Spinal cord (tissue), 10 donors: ENCODE measurements at places on chromosomes 6 and 20. TPM values are rescaled to one million over a fixed set of nuclear protein-coding genes. Genes with fewer than 3 reads are reported as not detected.

GRCh38 chr6:123902738-123903313, 99.2 kb downstream of the NKAIN2 start:
- H3K36me3 ChIP-seq = no peaks in the 10 kb centered on the region
- no peak for DNase-seq
- no peak overlapping the region for H3K4me3 ChIP-seq
- H3K27ac ChIP-seq = no peak overlapping the region

The GJA1 gene
- 1,250 TPM for total RNA-seq

DNA sequence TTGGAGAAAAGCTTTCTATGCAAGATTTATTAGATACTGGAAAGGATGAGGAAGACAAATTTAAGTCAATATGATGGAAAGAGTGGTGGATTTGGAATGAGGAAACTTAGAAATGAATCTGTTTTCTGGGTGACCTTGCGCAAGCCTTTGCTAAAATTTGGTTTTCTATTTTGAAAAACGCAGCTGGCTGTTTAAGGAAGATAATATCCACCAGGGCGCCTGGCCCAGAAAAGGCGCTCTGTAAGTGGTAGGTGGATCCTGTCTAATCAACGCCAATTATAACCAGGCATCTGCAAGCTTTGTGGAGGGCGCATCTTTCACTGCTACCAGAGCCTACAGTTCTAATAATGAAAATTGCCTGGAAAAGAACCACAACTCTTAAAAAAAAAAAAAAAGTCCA, 398 bp upstream of the SPATS1 start:
- H3K36me3 ChIP-seq = peaks cover 2% of the 10 kb centered on the region
- no peak overlapping the region for H3K27ac ChIP-seq
- peak; percentile 33 for DNase-seq
- no peak overlapping the region for H3K4me3 ChIP-seq
- peaks cover 16% of the 10 kb centered on the region for H3K27me3 ChIP-seq
- peaks cover 9% of the 10 kb centered on the region for H3K4me1 ChIP-seq

- H3K4me3 ChIP-seq = no peak overlapping the region
- H3K36me3 ChIP-seq = no peaks in the 10 kb centered on the region
- no peak for DNase-seq
- peaks cover 2% of the 10 kb centered on the region for H3K27me3 ChIP-seq
- H3K27ac ChIP-seq = no peak overlapping the region
Observed at GRCh38 chr6:6897140-6897539, 210.6 kb upstream of the RREB1 start.

The TPMT gene
- total RNA-seq = 14.5 TPM

GRCh38 chr6:118639054-118639964, 12.1 kb downstream of the CEP85L start:
- H3K4me3 ChIP-seq = no peak overlapping the region
- H3K27ac ChIP-seq = no peak overlapping the region
- DNase-seq = no peak
- no peaks in the 10 kb centered on the region for H3K36me3 ChIP-seq
- no peaks in the 10 kb centered on the region for H3K27me3 ChIP-seq

DNA sequence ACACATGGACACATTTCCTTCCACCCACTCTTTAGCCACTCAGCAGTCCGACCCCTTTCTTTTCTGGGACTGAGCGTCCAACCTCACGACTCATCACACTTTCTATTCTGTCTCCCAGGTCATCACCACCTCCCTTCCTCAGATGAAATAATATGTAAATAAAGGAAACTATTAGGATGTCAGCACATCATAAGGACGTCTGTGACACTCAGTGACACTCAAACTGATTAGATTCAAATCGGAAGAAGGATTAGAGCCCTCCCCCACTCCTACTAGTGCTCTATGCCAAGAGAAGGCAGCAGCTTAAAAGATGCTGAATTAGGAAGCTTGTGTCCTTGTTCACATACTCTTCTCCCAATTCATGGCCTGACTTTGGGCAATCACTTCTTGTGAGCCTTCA, 113.6 kb downstream of the TNFRSF21 start:
- no peak overlapping the region for H3K27ac ChIP-seq
- no peak for DNase-seq

DNA sequence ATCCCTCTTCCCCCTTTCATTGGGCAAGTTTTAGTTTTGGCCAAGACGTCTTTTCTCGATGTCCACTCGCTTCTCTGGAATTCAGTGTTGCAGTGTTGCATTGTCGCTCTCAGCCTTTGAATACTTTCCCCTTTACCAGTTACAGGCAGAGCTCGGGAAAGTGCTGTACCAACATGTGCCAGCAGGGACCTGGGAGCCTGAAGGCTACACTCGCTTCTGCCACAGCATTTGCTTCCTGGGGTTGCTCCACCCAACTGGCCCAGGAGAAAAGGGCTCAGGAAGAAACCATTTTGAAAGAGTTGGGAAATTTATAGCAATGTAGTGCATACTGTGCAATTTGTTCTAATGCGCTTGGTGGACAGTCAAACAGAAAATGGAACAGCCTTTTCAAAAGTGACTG, 78.6 kb downstream of the LINC00237 start:
- no peaks in the 10 kb centered on the region for H3K4me1 ChIP-seq
- H3K27ac ChIP-seq = no peak overlapping the region
- H3K4me3 ChIP-seq = no peak overlapping the region

The GTSF1L gene
- 0.40 TPM for total RNA-seq

- no peaks in the 10 kb centered on the region for H3K36me3 ChIP-seq
- no peak for DNase-seq
- no peak overlapping the region for H3K4me3 ChIP-seq
- no peak overlapping the region for H3K27ac ChIP-seq
Observed at GRCh38 chr6:2410656-2411380, 165.4 kb upstream of the GMDS start.

DNA sequence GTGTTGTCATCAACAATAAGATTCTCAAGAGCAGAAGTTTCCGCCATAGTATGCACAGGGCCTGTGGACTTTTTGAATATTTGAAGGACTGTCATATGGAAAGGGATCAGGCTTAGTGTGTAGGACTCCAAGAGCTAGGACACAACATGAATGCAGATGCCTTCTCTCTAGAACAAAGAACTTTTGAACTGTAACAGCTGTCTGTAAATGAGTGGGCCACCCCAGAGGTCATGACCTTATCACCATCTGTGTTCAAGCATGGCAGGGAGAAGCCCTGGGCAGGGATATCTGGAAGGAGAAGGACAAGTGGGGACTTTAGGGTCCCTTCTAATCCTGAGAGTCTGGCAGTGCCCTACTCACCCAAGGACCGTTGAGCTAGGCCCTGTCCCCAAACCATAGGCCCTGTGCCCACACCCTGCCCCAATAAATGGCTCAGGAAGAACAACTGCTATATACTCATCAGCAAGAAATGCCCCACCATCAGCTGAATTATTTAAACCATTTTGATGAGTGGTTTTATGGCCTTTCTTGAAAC, 70.6 kb downstream of the MTHFD1L start:
- no peak overlapping the region for H3K4me3 ChIP-seq
- DNase-seq = no peak
- H3K4me1 ChIP-seq = peaks cover 2% of the 10 kb centered on the region
- no peak overlapping the region for H3K27ac ChIP-seq
- peaks cover 9% of the 10 kb centered on the region for H3K36me3 ChIP-seq
- no peaks in the 10 kb centered on the region for H3K27me3 ChIP-seq

- H3K27ac ChIP-seq = no peak overlapping the region
- no peaks in the 10 kb centered on the region for H3K4me1 ChIP-seq
- H3K36me3 ChIP-seq = no peaks in the 10 kb centered on the region
- no peaks in the 10 kb centered on the region for H3K27me3 ChIP-seq
Observed at GRCh38 chr6:71197267-71197666, 91.3 kb upstream of the OGFRL1 start.

The ZC2HC1B gene
- total RNA-seq = 0.17 TPM

DNA sequence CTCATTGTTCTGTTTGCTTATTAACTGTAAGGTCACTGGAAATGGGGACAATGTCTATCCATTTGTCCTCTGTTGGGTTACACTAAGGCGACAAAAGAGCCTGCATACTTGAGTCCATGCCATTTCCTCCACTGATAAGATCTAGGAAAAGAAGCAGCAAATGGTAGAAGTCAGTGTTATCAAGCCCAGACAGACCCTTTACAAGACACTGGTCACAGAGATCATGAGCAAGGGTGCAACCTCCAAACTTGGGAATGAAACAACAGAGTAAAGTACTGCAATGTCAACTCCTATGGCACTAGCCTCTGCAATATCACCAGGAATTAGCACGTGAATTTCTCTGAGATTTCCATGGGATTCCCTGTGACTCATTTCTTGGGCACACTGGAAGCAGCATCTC, 126.9 kb downstream of the ID4 start:
- no peaks in the 10 kb centered on the region for H3K27me3 ChIP-seq
- DNase-seq = no peak

DNA sequence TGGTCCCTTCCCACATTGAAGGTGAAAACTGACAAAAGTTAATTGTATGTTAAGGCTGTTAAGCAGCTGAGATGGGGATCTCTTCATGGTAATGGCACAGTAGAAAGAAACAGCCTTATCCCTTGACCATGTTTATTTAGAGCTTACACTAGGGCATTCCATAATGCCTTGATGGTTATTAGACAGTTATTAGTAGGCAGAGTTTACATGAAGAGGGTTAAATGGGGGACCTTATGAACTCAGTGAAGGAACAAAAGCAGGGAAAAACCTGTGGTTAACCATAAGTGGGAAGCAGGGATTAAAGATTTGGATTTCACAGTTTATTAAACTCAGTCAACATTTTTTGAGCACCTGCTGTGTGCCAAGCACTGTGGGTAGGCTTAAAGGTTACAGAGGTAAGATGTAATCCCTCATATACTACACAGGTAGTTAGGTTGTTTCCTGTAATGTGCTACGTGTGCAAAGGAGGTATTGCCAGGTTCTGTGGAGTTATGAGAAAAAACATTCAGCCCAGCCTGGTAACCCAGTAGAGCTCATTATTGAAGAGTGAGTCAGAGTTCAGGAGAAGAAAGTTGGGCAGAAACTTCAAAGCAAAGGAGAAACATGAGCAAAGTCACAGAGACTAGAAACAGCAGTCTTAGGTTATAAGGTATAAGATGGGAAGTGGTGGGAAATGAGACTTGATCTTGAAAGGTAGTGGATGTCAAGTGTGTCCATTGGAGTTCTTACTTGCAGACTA, 32.3 kb upstream of the GNRH2 start:
- no peaks in the 10 kb centered on the region for H3K27me3 ChIP-seq
- no peak for DNase-seq
- H3K4me3 ChIP-seq = no peak overlapping the region
- H3K36me3 ChIP-seq = peaks cover 47% of the 10 kb centered on the region
- no peaks in the 10 kb centered on the region for H3K4me1 ChIP-seq
- no peak overlapping the region for H3K27ac ChIP-seq

DNA sequence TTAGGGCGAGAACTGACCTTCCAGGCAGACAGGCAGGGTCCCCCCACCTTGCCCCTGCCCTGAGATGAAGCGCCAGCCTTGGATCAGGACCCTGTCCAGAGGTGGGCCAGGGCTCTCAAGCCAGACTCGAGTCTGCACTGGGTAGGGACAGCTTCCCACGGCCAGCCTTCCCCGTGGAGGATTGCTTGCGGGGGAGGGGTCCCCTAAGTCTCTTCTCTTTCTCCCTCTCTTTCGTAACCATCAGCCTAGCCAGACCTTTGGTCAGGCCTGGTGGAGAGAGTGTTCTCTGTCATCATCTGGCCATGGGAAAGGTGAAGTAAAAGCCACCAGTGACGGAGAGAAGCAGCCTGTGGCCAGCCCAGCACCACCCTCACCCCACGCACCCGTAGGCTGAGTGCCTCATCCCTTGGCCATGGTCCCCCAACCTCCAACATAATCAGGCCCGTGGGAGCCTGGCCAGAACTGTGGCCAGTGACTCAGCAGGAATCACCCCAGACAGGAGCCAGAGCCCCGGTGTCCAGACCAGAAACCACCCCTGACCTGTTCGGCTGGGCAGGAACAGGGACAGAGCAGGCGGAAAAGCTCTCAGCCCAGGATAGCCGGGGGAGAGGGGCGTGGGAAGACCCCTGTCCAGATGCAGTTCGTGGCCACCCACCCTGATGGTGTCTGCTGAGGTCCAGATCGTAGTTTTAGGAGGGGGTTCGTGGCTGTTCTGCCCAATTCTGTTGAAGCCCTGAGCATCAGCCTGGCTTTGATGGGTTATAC, 47.1 kb downstream of the SNAI1 start:
- H3K27ac ChIP-seq = no peak overlapping the region
- DNase-seq = no peak
- H3K4me1 ChIP-seq = peaks cover 26% of the 10 kb centered on the region

The PRL gene
- total RNA-seq = not detected

The PRPH2 gene
- 5.8 TPM for total RNA-seq

The LAMA2 gene
- total RNA-seq = 172 TPM

DNA sequence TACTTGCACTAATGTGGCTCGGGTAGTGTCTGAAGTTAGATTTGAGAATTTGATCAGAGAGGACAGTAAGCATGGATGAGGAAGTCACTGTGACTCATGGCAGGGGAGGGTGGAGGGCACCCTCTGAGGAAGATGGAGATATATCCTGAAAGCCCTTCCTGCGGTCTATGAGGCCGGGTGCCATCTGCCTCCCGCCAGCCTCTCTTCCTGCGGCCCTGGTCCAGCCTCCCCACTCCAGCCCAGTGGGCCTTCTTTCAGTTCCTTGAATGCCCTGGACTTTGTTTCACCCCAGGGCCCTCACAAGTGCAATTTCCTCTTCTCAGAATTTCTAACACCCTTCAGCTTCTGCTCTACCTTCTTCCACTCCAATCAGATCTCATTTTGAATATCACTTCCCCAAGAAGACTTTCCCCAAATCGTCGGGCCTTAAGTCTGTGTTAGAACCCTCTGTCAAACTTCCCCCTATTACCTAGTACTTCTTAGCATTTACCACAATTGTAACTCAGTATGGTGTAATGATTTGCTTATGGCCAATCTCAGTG, 20.2 kb upstream of the TNFAIP3 start:
- no peak overlapping the region for H3K4me3 ChIP-seq
- no peak overlapping the region for H3K27ac ChIP-seq
- no peaks in the 10 kb centered on the region for H3K27me3 ChIP-seq
- no peaks in the 10 kb centered on the region for H3K4me1 ChIP-seq
